ENCODE measurements at places on chromosomes 2 and 18.

DNA sequence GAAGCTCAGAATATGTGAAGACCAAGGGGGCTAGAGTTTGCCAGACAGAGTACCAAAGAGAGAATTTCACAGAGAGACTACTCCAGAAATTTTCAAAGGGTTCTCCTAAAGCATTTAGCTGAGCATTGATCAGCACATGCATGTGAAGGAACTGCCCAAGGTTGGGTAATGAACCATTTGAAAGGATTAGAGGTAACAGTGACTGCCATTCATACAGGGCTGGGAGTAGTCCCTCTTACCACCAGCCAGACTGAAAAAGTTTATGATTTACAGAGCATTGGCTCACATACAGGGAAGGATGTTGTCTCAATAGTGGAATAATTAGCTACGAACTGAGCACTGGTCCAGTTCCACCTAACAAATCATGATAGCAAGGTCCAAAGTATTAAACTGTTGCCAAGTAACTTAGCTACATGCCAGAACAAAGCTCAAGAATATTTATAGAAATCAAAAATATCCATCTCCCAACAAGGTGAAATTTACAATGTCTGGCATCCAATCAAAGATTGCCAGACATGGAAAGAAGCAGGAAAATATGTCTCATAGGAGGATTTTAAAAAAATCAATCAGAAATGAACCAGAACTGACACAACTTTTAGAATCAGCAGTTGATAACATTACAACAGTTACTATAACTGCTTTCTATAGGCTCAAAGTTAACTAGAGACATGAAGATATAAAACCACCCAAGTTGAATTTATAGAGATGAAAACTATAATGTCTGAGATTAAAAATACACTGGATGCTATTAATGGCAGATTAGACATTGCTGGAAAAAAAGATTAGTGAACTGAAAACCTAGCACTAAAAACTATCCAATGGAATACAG lies 25.7 kb upstream of the RNF103 start:
- no peak for DNase-seq

DNA sequence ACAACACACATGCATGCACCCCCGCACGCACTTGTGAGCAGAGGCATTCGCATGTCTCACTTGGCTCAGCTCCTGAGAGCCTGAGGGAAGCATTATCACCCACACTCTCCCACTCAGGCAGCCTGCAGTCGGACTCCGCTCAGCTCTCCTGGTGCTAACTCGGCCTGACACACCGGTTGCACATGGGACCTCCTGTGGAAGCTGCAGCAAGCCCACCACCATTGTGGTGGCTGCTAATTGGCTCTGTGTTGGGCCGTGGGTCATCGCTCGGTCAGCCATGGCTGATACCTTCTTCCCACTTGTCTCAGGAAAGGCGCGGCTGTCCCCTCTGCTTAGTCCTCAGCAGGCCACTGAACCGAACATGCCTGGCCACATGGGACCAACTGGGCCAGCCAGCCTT lies 13.7 kb upstream of the TEX261 start:
- no peak for DNase-seq

DNA sequence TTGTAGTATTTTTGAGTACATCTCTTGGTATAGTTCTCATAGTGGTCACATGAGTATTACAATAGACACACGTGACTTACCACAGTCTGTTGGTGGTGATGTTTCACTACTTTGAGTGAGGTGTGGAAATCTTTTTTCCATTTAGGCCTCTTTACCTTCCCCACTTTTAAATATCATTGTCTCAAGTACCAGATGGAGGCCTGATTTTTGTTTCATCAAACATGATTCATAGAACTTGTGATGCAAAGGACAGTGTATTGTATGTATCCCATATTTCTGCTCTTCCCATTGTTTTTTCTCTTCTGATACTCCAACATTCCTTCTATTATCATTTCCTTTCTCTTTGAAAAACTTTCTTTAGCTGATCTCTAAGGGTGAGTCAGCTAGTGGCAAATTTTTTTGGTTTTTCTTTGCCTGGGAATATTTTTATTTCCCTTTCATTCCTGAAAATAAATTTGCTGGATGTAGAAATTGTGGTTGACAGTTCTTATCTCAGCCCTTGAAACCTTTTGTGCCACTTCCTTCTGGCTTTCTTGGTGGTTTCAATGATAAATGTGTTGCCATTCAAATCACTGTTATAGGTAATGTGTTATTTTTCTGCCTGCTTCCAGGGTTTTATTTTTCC lies 32.8 kb downstream of the RFX8 start:
- no peak for DNase-seq

DNA sequence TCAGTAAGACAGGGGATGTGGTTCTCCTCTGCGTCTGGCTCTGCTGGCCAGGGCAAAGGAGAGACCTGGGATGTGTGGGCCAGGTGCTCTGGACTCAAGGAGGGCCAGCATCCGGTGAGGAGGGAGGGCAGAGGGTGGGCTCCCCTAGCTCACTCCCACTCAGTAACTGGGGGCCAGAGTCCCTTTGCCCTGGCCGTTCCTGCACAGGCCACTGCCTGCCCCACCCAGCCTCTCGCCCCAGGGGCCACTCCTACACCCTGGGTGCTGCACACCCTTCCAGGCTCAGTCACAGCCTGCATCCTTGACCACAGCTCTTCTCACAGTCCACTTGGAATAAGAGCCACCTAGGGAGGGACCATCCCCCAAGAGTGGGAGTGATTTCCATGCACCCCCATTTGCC lies 41.0 kb downstream of the SNED1 start:
- DNase-seq = no peak

DNA sequence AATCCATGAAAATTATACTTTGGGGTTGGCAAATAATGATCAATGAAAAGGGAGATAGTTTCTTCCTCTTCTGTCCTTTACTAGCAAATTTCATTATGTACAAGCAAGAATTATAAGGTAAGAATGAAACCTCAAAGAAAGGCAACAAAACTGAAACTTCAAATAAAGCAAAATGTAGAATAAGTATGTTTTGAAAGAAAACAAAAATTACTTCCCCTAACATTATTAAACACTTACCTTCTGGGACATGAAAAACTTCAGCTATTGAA lies 29.4 kb downstream of the THADA start:
- no peak for DNase-seq

GRCh38 chr2:176056406-176056805 lies 27.4 kb downstream of the EVX2 start:
- DNase-seq = no peak

- no peak for DNase-seq
These were observed 44.9 kb downstream of the ZEB2 start for GRCh38 chr2:144475044-144475443.

- no peak for DNase-seq
These were observed 13.7 kb downstream of the CNGA3 start for GRCh38 chr2:98359986-98360385.

- DNase-seq = no peak
These were observed 20.8 kb downstream of the DGUOK start for GRCh38 chr2:73947412-73948018.

DNA sequence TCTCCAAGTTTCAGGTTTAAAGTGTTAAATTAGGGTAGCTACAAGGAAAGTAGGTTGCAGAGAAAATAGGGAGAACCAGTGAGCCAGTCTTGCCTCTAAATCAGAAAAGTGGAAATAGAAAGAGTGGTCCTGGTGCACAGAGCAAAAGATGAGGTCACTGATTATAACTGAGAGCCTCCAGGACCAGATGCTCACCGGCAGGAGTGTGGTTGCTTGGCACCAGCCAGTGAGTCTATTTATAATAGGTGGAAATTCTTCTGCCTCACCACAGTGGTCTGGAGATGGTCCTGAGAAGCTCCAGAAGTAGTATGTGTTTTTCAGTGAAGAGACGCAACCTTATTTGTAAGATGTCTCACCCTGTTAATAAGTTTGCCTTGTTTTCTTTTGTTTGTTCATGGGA lies 373.9 kb upstream of the KCNJ3 start:
- DNase-seq = no peak

- DNase-seq = no peak
These were observed 26.5 kb downstream of the PSD4 start for GRCh38 chr2:113200236-113200635.

- no peak for DNase-seq
These were observed 9.2 kb upstream of the IL1A start for GRCh38 chr2:112793449-112793978.

DNA sequence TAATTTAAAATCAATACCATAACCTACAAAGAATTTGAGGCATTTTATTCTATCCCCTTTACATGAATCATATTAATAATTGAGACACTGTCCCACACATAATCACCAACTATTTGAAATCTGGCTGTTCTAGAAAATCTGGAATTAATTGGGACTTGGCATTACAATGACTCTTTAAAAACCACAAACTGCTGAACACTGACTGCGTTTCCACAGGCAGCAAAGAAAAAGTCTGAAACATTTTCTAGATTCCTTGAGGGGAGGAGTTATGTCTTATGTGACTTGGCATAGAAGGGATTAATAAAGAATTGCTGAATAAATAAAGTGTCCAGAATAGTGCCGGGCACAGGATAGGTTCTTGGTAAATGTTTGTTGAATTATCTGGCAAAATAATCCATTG lies 61.4 kb downstream of the GPR39 start:
- no peak for DNase-seq

GRCh38 chr18:41621177-41621576 lies 333.9 kb upstream of the PIK3C3 start:
- DNase-seq = no peak

DNA sequence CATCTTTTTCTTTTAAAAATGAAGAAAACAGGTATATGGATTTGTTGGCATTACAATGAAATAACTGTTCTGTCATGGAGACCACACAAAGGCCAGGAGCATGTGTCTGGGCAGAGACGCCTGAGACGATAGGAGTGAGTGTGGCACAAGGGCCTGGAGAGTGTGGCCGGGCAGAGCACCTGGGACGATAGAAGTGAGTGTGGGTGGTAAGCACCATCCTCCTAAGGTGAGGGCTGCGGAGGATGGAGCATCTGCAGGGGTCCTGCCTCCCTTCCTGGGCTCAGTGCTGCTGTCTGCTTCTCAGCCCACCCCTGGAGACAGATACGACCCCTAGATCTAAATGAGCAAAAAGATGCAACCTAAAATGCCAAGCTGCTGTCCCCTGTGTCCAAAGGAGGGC lies 184.9 kb downstream of the MYT1L start:
- DNase-seq = no peak

- DNase-seq = no peak
These were observed 167.4 kb downstream of the EIPR1 start for GRCh38 chr2:3210257-3210656.

GRCh38 chr2:29558097-29558496 lies 363.3 kb downstream of the ALK start:
- DNase-seq = no peak

DNA sequence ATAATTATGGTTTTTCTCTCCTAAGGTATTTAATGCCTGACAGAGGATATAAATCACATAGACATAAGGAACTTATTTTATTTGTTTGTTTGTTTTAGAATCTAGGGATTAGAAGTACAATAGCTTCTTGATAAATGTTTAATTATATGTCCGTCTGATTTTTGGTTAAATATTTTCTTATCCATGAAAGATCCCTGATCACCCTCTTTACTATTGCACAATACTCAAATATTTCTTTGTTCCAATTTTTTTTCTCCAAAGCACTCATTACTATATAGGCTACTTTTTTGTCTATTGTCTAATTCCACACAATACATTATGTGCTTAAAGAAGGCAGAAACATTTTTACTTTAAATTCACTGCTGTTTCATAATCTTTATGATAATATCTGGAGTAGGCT lies 875.8 kb downstream of the TDRD15 start:
- no peak for DNase-seq

- no peak for DNase-seq
These were observed 166.4 kb upstream of the MGAT5 start for GRCh38 chr2:134087371-134087921.

GRCh38 chr18:23143815-23144261 lies 8.6 kb downstream of the CABLES1 start:
- no peak for DNase-seq

DNA sequence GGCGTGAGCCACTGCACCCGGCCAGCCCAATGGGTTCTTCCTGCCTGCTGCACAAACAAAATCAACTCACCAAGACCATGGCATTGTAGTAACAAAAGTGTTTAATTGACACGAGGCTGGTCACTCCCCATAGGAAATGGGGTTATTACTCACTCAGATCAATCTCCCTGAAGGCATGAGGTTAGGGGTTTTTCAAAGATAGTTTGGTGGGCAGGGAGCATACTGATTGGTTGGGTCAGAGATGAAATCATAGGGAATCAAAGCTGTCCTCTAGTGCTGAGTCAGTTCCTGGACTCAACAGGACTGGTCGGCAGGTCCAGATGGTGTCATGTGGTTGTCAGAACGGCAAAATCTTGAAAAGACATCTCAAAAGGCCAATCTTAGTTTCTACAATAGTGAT lies 122.1 kb downstream of the TMEM17 start:
- no peak for DNase-seq

GRCh38 chr18:57775937-57776336 lies 27.2 kb downstream of the ATP8B1 start:
- no peak for DNase-seq

DNA sequence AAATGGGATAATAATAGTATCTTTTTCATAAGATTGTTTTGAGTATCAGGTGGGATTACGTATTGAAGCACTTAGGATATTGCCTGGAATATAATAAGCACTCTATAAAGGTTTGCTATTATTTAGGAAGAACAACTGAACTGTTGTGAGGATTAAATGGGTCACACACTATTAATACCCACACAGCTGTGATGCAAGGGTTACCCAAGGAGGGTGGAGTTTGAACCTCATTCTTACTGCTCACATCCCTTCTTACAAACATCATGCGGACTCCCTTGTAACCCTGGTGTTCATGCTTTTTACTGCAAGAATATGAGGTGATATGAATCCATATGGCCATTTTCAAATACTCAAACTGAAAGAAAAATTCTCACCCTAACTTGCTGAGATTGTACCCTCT lies 113.5 kb downstream of the KCTD1 start:
- no peak for DNase-seq

- no peak for DNase-seq
These were observed 187.8 kb upstream of the SIX3 start for GRCh38 chr2:44753552-44754285.

DNA sequence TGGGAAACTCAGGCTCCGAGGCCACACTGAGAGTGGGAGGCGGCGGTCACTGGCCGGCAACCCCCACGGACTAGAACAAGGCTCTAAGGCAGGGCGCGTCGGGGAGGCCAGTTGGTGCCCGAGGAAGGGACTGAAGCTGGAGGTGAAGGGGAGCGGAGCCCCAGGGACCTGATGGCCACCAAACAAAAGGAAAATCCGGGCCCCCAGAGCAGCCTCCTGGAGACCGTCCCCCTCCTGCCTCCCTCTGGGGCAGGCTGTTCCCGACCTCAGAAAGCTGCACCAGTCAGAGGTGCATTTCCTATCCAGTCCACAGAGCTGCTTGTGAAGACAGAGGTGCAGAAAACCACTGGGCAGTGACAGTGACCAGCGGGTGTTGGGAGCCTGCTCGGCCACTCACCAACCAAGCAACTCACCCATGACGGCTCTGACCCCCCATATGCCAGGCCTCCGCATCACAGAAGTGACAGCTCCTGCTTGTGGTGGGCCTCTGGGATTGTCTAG lies 172.7 kb downstream of the TWIST2 start:
- DNase-seq = no peak
